ENCODE measurements at places on chromosomes 6 and 20.
A peak's percentile ranks its signal among the peaks of the same experiment; 100 is the strongest.

DNA sequence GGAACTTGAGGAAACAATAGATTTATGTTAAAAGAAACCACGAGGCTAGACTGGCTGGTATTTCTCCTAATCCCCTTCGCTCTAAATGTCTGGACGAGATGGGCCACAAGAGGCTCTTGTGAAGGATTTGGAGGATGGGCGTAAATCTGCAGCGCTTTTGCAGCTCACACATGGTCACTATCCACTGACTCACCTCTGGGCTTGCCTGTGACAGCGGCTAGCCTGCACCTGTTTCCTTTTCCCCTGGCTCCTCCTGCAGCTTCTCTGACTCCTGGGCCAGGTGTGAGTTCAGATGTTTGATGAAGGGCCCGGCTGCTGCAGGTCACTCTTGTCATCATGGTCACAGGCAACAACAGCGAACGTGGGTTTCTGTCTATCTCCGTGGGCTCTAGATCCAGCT, 629.4 kb downstream of the CBLN4 start:
- DNase-seq = no peak

- DNase-seq = no peak
Observed at GRCh38 chr20:20513720-20514119, 145.8 kb downstream of the INSM1 start.

GRCh38 chr6:31479933-31480535, 17.9 kb upstream of the MICB start:
- DNase-seq = no peak

DNA sequence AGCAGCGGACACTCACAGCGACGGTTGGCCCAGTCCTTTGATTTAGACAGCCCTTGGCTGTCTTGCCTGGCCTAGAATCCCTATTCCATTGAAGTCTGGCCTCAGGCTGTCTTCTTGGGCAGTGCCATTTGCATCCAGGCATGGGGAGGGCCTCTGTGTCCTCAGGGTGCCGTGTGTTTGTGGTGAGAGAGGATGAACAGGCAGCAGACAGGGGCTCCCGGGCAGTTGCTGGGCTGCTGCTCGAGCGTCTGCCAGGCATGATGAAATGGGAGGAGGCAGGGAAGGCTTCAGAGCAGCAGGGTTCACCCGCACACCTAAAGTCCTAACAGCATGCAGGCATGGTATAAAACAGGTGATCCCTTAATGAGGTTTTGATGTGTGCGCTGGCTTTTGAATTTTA, 126.9 kb downstream of the SOBP start:
- DNase-seq = peak; percentile 85

DNA sequence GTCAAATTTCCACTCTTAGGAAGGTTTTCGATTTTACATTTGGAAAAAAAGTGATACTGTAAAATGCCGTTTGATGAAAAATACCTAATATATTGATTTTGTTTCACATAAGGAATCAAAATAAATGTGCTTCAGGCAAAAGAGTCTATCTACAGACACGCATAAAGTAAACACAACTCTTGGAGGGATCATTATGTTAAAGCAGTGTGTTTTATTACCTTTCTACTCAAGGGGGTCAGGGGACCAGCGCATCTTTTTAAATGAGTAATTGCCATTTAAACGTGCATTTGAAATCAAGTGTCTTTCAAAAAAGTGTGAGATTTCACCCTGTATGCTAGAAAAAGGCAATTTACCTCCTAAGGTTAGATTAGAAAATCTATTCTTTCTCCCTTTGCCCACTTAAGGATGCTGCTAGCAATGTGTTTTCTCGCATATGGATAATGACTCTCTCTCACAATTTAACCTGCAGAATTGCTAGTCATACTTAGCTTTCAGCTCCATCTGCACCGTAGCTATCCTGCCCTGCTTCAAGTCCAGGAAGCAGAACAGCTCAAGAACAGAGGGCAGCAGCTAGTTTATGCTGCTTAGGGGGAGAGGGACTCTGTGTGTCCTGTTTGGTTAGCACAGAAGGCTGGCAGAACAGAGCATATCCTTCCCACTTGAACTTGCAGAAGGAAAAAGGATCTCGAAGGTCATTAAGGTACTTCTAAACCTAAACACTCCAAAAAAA, 35.0 kb downstream of the NKAIN2 start:
- no peak for DNase-seq

GRCh38 chr20:59743767-59744485, 139.6 kb downstream of the PHACTR3 start:
- no peak for DNase-seq

DNA sequence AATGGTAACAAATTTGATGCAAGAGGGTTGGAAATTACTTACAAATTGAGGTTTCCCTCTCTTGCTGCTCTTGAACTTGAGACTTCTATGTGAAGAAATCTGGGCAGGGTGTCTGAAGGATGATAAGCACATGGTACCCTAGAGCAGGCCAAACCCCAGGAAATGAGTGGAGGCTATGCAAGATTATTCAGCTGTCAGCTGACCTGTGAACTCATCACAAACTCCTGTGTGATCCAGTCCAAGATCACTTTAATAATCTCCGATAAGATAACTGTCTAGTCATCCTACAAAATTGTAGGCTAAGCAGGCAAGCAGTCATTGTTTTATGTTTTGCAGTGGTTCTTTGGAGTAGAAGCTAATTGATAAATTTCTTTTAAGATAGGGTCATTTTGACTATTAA, 213.1 kb downstream of the BTBD3 start:
- no peak for DNase-seq

DNA sequence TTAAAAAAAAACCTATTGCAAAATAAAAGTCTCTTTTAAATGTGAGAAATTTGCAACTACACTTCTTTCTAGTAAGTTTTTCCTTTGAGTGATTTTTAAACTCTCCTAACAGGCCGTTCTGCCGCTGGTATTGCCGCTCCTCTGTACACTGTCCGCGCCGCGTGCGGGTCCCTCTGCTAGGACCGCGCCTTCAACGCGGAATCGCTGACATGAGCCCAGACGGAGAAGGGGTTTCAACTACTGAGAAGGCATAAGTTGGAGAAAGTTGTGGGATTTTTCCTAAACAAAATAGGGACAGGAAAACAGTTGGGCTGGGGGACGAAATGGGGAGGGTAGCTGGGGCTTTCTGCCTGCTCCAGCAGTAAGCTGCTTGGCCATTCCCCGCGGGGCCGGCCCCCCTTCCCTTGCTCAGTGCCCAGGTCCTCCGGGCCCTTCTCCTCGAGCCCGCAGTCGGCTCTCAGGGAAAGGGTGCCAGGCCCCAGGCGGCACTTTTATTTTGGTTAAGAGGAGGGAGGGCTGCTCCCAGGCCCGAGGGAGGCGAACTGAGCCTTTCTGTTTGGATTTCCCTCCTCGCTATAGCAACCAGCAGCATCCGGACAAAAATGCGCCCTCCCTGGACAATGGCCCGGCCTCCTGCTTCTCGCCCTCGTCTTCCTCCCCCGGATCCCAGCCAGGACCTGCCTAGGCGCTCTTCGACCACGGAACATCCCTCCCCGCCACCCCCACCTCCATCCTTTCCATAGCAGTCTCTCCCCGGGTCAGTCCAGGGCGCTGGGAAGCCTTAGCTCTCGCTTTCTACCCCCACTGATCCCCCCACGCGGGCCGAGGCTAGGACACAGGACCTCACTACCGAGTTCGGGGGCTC, 6.8 kb upstream of the POU3F2 start:
- peak; percentile 78 for DNase-seq

- no peak for DNase-seq
Observed at GRCh38 chr20:21182832-21183563, 57.1 kb downstream of the KIZ start.

GRCh38 chr6:101937108-101937507, 543.6 kb downstream of the GRIK2 start:
- peak; percentile 39 for DNase-seq

- DNase-seq = no peak
Observed at GRCh38 chr20:2747676-2748235, 52.7 kb downstream of the CPXM1 start.

DNA sequence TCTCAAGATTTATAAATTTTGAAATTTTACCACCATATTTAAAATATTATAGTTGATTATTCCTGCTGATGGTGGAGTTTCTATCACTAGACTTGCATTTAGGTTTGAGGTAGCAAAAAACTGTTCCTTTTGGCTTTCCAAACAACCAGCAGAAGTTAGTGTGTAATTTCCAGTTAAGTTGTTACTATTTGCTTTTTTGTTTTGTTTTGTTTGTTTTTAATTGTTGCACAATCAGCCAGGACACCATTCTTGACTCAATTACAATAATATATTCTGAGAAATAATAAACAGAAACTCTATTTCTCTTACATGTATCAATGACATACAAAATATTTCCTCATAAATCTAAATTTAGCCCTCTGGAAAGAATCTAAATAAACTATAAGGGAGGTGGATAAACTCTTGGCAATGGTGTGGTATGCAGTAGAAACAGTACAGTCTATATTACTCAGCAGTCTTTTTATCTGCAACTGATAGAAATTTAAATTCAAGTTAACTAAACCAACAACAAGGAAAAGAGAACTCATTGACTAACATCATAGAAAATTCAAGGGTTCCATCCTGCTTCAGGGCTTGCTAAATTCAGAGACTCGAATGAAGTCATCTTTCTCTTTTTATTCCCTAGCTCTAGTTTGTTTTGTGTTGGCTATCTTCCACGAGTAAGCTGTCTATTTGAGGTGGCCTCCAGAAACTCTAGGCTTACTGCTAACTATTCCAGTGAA, 19.4 kb upstream of the COL19A1 start:
- DNase-seq = no peak

DNA sequence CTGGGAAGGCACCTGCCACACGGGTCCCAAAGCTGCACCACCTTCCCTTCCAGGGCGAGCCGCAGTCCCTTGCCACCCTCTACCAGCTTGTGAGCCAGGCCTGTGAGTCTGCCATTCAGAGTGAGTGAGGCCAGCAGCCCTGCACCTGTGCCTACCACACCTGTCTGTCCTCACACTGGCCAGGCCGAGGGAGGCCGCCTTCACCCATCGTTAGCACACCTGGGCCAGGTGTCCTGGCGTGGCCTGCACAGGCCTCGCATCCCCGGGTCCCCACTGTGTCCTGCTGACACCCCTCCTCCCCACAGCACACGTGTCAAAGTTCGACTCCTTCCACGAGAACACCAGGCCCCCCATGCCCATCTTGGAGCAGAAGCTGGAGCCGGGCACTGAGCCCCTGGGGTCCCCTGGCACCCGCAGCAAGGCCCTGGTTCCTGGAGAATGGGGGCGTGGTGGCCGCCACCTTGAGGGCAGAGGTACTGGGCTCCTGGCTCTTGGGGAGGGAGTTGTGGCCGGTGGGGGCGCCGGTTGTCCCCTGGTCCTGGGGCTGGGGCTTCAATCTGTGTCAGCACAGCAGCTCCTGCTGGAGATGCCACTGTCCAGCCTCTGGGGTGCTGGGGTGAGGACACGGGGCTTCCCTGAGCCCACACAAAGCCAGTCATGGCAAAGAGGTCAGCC, 33.0 kb downstream of the CHRNA4 start:
- DNase-seq = no peak

DNA sequence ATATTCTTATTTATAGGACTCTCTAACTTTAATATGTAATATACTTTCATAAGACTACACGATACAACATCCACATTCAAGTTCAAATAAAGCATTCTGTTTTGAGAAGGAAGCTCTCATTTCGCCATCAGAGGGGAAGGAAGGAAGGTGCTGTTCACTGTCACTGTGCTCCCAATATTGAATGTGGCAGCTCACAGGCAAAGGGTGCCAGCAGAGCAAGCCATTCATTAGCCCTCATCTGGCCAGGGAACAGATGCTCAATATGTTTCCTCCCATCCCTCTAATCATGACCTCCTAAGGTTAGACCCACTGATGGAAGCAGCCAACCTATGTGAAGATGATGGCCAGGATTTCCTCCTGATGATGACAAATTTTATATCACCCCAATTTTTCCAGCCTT, 154.4 kb downstream of the DST start:
- no peak for DNase-seq

All from eye (tissue), 1 donor.